ENCODE measurements at places on chromosomes 2 and 18.

- no peak for DNase-seq
Observed at GRCh38 chr18:56907771-56908170, 239.1 kb upstream of the BOD1L2 start.

DNA sequence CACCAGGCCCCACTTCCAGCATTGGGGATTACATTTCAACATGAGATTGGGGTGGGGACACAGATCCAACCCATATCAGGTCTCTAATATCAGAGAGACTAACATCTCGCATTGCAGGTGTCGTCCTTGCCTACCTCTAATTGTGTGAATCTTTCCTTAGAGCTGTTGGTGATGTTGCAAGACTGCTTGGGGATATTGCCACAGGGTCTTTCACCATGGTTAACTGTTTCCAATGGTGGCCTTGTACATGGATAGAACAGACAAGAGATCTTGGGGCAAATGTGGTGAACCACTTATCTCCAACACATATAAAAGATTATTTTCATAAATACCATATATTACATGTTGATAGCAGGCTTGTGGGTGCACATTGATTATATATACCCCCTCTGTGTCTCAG lies 270.3 kb upstream of the LINC00305 start:
- no peak for DNase-seq

GRCh38 chr18:53114441-53114840 lies 774.4 kb downstream of the DCC start:
- no peak for DNase-seq

DNA sequence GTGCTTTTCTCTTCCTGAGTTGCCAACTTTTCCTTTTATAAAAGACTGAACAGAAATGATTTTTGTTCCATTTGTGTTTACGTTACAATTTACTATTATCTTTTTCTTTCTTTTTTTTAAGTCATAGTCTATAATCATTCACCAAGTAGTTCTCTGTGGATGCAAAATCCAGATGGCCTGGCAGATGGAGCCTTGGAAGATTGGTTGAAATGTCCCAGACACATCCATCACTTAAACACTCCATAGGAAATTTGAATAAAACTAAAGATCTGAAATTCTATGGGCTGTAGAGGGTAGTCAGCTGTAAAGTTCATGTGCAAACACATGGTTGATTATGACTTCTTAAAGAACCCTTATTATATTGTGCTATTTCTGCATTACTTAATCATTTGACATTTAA lies 164.8 kb upstream of the DOCK10 start:
- DNase-seq, result no peak

DNA sequence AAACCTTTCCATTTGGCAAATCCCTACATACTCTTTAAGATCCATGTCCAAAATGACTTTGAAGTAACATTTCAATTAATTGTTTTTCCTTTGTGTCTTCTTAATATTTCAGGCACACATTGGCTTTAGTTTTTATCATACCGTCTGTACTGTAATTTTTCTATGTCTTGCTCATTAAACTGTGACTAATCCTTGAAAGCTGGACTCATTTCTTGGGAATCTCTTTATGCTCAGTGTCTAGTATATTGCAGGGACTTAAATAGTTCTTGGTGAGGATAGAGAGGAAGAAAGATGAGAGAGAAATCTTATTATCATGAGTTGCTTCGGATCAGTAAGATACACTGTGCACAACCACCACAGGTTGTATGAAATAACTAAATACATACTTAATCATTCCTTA lies 448.3 kb upstream of the ST6GAL2 start:
- DNase-seq, result peak; percentile 36

GRCh38 chr2:226780431-226780830 lies 19.2 kb downstream of the IRS1 start:
- no peak for DNase-seq

DNA sequence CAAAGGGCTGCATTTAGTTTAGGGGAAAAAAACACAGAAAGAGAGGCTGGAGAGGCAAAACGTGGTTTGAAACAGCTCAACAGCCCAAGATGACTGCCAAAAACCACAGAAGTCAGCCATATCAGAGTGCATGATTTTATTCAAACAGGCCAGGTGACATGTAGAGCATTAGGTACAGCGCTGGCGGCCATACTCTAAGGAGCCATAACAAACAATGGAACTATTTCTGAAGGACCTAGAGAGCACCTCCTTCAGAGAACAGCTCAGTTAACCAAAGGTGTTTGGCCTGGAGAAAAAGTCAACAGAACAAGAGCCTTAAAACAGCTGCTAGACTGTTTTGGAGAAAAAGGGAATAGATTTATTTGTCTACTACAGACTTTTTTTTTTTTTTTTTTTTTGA lies 2.6 kb downstream of the THADA start:
- no peak for DNase-seq

GRCh38 chr18:52554180-52554579 lies 214.2 kb downstream of the DCC start:
- no peak for DNase-seq
